ENCODE measurements at places on chromosomes 1 and 21.

DNA sequence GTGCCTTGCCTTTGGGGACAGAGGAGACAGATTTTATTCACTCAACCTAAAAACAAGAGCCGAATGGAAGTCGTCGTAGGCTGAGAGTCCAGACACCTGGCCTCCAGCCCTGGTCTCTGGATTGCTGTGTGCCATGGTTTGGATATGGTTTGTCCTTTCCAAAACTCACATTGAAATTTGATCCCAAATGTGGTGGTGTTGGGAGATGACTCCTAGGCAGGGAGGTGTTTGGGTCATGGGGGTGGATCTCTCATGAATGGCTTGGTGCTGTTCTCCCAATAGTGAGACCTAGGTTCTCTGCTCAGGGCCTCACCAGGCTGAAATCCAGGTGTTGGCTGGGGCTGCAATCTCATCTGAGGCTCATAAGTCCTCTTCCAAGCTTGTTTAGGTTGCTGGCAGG lies 75.5 kb downstream of the FOXD2 start:
- DNase-seq: no peak

GRCh38 chr21:45379171-45379900 lies 25.6 kb upstream of the COL18A1 start:
- DNase-seq: no peak

DNA sequence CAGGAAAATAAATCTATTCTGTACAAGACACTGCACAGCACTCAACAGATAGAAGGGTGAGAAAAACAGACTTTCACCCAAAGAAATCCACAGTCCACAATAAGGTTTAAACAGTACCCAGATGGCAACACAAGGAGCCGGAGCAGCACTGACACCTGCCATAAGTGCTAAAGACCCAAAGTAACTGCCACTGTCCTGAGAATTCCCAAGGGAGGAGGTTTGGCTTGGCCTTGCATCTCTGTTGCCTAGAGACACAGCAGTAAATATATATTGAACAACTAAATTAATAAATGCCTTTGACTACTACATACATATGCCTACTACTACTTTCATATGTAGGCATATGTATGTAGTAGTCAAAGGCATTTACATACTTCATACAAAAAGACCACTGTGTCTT lies 68.0 kb downstream of the VAV3 start:
- no peak for DNase-seq

DNA sequence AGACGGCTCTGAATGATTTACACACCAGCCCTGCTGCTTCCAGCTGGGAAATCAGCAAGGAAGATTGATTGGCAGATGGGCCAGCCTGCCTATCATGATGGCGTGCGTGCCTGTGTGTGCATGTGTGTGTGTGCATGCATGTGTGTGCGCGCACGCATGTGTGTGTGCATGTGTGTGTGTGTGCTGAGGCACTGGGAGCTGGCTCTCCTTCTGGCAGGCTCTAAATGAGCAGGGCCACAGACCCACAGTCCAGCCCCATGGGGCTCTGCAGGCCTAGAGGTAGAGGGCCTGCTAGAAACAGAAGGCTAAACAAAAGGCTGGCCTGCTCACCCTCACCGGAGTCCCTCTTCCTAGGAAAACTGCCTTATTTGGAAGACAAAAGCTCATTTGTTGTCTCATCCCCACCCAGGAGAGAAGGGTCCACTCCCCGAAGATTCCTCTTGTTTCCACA lies 6.0 kb downstream of the KLHDC8A start:
- DNase-seq: no peak

DNA sequence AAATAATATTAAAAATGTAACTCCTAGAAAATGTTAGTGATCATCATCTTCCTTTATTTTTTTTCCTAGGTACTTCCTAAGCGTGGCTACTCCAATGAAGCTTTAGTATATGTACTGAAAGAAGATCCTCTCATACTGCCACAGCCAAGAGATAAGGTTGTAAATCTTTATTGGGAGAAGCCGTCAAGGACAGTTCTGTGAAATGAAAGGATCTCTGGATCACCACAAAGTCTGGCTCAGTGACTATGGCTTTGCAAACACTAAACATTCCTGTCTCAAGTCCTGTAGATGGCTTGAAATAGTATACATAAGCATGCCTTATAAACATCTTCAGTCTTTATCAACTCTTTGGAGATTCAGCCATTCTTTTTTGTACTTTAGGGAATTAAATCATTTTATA lies 61.2 kb upstream of the DPH5 start:
- DNase-seq: no peak

GRCh38 chr1:111739194-111739924 lies at the start of gene INKA2:
TSS of gene INKA2 (minus strand) at chr1:111739395. CDS start at chr1:111739242, 153 bp downstream.
- peak; percentile 78 for DNase-seq

- DNase-seq: no peak
These were observed 111.2 kb upstream of the ZNF648 start for GRCh38 chr1:182172699-182173098.

DNA sequence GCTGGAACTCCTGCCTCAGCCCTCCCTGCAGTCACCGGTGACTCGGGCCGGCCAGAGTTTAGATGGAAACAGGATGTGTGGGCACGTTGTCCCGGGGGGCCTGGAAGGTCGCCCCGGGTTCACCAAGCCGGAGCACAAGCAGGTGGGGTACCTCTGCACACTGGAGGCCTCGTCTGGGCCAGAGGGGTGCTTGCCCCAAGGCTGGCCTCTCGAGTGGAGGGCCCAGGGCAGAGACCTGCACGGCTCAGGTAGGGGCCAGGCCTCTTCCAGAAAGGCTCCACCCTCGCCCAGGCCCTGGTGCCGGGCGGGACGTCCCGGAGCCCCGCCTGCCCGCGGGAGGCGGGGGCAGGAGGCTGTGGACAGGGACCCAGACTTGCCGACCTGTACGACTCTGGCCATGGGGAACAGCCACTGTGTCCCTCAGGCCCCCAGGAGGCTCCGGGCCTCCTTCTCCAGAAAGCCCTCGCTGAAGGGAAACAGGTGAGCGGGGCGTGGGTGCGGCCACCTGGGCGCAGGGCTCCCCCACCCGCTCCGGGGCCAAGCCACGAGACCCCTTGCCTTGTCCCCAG lies at the start of gene PLEKHN1:
TSS of gene PLEKHN1 (plus strand) at position 348 of the 569 bp plus-strand sequence. CDS start at position 398, 50 bp downstream.
- DNase-seq: peak; percentile 28

- DNase-seq: no peak
These were observed 56.2 kb upstream of the LBR start for GRCh38 chr1:225483818-225484656.

DNA sequence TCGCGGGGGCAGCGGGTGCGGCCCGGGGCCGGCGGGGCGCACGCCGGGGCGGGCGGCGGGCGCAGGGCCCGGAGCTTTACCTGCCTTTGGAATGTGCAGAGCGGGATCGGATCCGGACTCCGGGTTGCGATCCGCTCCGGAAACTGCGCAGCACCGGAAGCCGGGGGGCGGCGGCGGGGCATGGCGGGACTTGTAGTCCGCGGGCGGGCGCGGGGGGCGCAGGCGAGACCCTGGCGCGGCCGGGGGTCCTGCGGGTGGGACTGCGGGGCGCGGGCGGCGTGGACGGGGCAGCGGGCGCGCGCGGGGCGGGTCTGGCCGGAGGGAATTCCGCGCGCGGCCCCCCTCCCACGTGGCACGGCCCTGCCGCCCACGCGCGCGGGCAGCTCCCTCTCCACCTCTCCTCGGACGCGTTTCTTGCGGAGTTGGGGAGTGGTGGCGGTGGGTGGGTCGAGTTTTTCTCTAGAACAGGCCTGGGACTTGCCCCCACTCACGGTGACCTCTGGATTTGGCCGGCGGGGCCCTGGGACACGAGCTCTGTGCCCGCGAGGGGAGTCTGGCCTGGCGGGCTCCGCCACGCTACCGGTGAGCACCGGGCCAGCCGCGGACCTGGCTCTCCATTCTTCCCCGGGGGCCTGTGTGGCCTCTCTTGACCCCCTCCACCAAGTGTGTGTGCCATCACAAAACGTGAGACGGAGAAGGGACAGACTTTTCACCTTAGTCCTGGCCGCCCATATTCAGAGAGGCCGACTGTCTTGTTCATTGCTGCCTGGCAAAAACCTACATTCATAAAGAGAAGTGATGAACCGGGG lies at the start of gene PRDM15:
TSS of gene PRDM15 (minus strand) at position 155 of the 809 bp plus-strand sequence. CDS start 18,981 bp downstream, outside the sequence.
- DNase-seq: peak; percentile 91

DNA sequence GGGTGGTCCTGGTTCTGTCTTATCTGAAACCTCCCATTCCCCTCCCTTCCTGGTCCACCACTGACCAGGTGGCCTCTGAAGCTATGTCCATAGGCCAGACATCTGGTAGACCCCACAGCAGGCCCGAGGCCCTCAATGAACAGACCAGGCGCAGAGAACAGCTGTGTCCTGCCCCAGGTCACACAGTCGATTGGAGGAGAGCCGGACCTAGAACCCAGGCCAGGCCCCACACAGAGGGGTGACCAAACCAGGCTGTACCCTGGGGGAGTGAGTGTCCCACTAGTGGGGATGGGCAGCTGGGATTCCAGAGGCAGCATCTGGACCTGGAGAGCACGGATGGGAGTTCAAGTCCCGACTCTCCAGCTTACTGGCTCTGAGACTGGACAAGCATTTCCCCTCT lies 29.2 kb downstream of the RNU1-1 start:
- no peak for DNase-seq

DNA sequence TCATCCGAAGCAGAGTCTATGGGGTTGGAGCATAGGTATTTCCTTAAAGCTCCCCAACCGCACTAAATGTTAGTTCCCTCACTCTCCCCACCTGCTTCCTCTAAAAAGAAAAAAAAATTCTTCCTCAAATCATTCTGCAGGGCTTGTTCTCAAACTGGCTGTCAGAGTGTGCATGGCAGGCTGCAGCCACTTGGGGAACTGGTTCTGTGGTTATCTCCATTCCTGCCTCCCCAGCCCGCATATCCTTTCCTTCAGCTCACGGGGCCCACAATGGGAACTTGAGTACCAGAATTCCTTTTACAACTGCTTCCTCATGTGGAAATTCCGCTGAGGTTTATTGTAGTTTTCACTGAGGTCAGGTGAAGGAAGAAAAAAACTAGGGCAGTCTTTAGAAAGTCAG lies 159.2 kb downstream of the PIGK start:
- DNase-seq: no peak

DNA sequence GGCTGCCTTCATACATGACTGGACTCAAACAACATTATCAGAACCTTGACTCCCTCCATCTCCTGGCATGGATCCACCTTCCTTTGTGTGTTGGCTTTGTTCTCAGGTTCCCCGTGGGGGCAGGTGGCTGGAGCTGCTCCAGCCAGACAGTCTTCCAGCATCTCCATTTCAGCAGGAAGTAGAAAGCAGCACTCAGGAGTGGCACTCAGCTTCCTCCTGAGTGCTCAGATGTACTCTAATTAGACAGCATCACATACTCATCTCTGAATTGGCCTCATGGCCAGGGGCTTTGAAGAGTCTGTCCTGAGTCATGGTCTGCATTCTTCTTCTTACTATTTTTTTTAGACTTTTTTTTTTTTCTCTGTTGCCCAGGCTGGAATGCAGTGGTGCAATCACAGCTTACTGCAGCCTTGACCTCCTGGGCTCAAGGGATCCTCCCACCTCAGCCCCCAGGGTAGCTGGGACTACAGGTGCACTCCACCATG lies 27.9 kb downstream of the OVAAL start:
- DNase-seq: peak; percentile 74
